ENCODE measurements at places on chromosomes 13 and 19.

DNA sequence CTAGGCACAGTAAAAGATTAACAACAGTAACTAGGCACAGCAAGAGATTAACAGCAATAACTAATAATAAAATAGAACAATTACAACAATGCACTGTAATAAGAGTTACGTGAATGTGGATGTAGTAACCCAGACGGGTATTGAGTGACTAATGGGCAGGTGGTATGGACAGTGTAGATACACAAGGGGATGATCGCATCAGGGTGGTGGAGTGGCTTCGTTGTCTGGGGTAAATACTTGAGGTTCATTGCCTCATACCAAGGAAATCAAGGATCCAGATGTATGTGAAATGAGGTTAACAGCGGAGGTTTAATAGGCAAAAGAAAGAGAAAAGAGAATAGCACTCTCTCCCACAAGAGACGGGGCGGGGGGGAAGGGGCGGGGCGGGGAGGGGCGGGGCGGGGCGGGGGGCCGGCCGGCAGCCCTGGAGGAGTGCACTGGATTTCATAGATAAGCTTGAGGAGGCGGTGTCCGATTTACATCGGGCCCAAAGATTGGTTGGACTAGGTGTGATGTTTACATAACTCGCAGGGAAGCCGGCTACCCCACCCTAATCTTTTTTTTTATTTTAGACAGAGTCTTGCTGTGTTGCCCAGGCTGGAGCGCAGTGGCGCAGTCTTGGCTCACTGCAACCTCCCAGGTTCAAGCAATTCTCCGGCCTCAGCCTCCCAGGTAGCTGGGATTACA lies 106.3 kb downstream of the KCTD15 start:
- no peak for DNase-seq

GRCh38 chr19:54179921-54180461 lies 7.0 kb upstream of the TMC4 start:
- no peak for DNase-seq

DNA sequence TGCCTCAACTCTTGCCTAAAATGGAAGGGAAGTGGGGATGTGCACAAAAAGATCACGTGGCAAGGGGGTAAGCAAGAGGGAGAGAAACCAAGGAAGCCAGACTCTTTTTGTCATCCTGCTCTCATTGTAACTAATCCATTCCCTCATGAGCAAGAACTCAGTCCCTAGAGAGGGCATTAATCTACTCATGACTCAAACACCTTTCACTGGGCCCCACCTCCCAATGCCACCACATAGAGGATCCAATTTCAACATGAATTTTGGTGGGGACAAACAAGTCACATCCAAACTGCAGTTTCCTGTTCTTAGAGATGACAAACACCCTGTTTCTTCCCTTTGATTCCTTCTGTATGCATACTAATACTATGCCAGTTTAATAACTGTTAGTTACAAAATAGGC lies 11.2 kb upstream of the CHST8 start:
- no peak for DNase-seq

DNA sequence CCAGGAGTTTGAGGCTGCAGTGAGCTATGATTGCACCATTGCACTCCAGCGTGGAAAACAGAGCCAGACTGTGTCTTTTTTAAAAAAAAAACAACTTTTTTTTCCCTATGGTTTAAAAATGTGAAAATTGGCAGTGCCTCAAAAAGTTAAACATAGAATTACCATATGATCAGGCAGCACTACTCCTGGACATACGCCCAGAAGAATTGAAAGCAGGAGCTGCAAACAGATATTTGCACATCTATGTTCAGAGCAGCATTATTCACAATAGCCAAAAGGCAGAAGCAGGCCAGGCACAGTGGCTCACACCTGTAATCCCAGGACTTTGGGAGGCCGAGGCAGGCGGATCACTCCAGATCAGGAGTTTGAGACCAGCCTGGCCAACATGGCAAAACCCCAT lies 3.8 kb upstream of the RETN start:
- no peak for DNase-seq

DNA sequence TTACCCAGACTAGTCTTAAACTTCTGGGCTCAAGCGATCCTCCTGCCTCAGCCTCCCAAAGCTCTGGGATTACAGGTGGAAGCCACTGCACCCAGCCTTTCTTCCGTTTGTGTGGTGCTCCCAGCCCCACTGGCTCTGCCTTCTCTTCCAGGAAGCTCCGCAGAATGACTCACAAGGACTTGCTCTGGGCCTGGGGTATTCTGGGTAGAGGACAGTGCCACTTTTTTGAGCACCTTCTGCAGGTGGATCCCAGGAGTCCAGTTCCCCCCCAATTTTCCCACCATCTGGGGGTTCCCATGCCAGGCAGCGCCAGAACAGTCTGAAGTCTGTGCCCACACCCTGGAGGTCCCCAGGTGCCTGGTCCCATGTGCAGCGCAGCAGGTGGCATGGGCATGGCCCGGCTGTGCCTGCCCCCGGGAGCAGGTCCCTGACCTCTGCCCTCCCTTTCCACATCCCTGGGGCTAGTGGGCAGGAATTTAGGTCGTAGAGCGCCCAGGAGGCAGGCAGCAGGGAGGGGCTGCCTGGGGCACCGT lies 1.6 kb downstream of the REEP6 start:
- DNase-seq = no peak

DNA sequence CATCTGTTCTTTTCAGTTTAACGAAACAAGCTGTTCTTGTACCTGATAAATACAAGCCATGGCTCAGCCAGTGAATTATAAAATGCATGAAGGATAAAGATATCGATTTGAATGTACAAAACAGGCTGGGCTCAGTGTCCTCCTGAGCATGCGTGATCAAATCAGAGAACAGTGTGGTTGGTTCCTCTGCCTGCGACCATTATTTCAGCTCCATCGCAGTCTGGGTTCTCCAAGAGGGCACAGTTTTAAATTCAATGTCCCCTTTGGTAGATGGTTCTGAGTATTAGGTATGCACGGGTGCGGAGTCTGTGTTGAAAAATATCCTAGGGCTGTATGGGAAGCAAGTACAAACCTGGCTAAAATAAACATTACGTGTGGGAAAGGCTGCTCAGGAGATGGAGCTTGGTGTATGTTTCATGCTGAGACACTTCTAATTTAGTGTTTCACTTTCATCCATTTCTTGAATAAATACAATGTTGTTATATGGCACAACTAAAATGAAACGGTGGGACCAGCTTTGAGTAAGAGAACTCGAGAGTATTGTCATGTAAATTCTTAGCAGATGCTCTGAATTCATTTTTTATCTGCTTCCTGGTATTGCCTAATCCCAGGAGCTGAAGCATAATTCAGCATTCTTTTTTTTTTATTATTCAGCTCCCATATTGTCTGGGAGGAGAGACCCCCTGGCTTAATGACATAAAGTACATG lies 458.7 kb downstream of the MYO16 start:
- DNase-seq = no peak

DNA sequence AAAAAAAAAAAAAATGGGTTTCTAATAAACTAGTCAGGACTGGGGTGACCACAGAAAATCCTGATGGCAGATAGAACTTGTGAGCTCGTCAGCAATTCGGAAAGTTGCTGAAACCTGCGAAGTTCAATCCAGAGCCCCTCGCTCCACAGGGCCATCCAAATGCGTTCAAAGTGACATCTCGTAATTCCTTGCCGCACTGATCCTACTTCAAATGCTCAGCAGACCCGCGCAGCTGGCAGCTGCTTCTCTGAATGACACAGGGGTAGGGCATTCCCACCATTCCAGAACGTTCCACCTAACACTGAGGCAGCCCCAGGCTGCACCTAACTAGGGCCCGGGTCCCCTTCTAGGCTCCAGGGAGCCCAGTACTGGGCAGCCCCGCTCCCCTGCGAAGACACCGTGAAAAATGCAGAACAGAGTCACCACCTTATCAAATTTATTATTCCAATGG lies 4.8 kb upstream of the DAPK3 start:
- DNase-seq = no peak

- no peak for DNase-seq
These were observed 18.3 kb downstream of the VWA8 start for GRCh38 chr13:41942462-41943094.

- DNase-seq = no peak
These were observed 292.1 kb downstream of the TDRD3 start for GRCh38 chr13:60689076-60689475.

GRCh38 chr19:47240996-47241918 lies 10.3 kb upstream of the BBC3 start:
- no peak for DNase-seq

- DNase-seq = no peak
These were observed 6.2 kb upstream of the COLGALT1 start for GRCh38 chr19:17549085-17549740.

DNA sequence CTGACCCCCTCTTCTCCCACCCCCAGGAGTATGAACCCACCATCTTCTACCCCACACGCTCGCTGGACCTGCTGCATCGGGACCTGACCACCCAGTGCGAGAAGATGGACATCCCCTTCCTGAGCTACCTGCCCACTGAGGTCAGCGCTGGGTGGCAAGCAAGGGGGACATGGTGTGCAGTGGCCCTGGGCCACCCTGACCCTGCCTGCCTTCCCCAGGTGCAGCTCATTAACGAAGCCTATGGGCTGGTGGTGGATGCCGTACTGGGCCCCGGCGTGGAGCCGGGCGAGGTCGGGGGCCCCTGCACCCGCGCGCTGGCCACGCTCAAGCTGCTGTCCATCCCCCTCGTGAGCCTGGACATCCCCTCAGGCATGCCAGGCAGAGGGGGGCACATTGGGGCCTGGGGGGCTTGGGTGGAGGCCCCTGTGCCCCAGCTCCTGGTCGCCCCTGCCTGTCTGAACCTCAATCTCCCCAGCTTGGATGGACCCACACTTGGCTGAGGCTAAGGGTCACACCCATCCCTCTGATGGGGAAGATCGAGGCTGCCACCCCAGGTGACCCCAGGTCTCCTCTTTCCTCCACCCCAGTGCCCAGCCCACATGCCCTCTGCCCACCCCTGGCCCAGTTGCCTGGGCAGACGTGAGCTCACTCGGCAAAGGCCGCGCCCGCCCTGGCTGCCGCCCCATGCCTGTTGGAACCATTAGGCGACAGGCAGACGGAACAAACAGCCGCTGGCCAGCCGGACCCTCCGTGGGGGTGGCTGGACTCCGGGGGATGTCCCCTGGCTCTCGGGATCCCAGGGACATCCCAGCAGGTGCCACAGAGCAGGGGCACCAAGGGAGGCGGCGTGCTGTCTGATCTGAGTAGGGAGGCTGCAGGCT lies 2.5 kb upstream of the CILP2 start:
- DNase-seq = no peak

- no peak for DNase-seq
These were observed 154.2 kb downstream of the TM9SF2 start for GRCh38 chr13:99655351-99656091.

- DNase-seq = no peak
These were observed 66.8 kb downstream of the CDK8 start for GRCh38 chr13:26320766-26321165.

- DNase-seq = no peak
These were observed 23.2 kb downstream of the SPATA13 start for GRCh38 chr13:24183741-24184182.

- no peak for DNase-seq
These were observed 14.7 kb downstream of the CCDC169 start for GRCh38 chr13:36282821-36283432.

DNA sequence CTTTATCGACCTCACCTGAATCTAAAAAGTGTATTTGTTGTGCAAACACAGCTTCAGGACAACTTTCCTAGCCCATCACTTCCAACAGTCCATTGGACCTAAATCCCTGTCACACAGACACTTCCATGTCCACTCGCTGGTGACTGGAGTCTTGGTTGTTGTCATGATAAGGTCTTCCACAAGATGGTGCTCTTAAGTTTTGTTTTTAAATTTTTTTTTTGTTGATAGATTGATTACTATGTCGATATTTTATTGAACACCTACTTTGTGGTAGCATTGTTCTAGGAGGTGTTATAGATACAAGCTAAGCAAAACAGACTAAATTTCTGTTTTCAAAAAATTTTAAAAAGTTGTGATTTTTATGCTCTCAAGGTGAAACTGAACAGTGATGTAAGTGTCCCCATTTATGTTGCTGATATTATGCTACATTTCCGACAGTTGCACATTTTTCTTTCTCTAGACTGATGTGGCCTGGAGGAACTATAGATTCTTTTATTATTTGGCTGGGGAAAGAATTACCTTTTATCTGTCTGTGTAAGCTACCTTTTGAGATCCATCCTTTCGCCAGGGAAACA lies 8.1 kb upstream of the ERICH6B start:
- DNase-seq = no peak

- no peak for DNase-seq
These were observed 118.8 kb downstream of the NUFIP1 start for GRCh38 chr13:44870456-44870929.

DNA sequence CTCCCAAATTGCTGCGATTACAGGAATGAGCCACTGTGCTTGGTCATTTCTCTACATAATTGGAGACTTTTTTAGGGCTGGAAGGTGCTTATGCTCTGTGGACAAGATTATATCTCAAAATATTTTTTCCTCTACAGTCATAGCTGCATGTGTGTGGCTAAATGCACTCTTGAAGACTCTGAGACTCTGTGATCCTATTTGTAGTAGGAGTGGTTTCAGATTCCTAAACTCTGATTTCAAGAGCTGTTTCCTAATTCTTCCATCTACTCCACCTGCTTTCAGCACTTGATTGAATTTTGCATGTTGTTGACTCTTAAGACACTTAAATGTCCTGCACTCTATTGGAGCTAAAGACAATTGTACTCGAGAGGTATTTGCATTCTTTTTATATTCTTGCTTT lies 78.0 kb downstream of the KLF5 start:
- DNase-seq = no peak

DNA sequence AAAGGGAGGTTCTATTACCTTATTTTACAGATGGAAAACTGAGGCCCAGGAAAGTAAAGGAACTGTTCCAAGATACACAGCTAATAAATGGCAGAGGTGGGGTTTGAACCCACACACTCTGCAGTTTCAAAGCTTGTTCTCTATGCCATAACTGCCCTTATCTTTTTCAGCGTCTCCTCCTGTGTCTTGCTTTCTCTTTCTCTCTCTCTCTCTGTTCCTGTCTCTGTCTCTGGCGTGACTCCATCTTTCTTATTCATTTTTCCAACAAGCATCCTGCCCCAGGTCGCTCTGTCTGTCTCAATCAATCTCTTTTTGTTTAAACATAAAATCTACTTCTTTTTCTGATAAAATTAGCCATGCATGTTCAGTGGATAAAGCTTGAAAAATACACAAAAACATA lies 3.2 kb upstream of the IFNL4 start:
- DNase-seq = no peak

DNA sequence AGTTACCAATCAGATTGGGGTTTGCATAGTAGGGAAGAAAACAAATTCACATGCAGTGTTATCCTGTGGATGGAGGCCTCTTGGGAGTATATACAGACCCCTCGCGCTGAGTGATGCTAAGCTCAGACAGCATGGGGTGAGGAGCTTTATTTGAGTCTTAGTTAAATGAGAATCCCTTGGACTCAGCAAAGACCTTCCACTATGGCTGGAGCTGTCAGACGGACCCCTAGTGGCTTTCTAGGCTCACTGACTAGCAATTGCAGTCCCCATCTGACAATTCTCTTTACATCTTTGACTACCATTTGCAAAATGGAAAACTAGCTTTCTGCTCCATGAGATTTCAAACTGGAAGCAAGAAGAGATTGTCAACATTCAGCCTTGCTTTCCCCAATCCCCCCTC lies 90.4 kb downstream of the STOML3 start:
- DNase-seq = no peak

DNA sequence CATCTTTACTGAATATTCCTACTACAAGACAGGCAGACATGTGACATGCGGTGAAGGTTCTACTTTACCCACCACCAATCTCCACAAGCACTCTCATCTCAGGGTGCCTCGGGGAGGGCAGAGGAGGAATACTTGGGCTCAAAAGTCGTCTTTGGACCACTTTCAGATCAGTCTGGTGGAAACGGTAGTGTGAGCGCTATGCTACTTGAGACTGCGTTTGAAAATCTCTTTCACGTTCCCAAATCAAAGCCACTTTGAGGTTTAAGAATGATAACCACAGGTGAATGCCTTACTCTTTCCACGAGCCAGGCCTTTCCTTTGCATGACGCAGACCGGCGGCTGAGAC lies 1.5 kb upstream of the SOX1 start:
- no peak for DNase-seq

All from C1 segment of cervical spinal cord (tissue), 14 donors.